GM23248 (cell line): ENCODE measurements at places on chromosomes 4 and X. TPM values are rescaled to one million over a fixed set of nuclear protein-coding genes. Genes with fewer than 3 reads are reported as not detected.

Gene CXCL5
- not detected in 2 replicates for polyA plus RNA-seq

Gene RBM41
- polyA plus RNA-seq = 12.2 and 12.7 TPM in 2 replicates

Gene CFI
- polyA plus RNA-seq = 0.18 TPM in 1 of 2 replicates, not detected in the other

GRCh38 chrX:39445336-39445735, 644.1 kb downstream of the MID1IP1 start:
- DNase-seq = no peak

DNA sequence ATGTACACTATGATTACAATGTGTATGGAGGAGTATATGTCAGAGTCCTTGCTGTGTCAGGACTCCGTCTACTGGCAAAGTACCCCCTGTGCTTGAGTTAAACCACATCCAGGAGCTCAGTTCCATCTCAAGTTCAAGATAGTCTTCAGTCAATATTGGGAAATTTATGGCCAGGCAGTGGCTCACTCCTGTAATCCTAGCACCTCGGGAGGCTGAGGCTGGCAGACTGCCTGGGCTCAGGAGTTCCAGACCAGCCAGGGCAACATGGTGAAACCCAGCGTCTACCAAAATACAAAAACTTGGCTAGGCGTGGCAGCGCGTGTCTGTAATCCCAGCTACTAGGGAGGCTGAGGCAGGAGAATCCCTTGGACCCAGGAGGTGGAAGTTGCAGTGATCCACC, 5.8 kb downstream of the SLBP start:
- no peak for DNase-seq
